ENCODE measurements at places on chromosomes 4 and X.

GRCh38 chr4:181968371-181968770, 274.8 kb upstream of the TENM3 start:
- DNase-seq = no peak

DNA sequence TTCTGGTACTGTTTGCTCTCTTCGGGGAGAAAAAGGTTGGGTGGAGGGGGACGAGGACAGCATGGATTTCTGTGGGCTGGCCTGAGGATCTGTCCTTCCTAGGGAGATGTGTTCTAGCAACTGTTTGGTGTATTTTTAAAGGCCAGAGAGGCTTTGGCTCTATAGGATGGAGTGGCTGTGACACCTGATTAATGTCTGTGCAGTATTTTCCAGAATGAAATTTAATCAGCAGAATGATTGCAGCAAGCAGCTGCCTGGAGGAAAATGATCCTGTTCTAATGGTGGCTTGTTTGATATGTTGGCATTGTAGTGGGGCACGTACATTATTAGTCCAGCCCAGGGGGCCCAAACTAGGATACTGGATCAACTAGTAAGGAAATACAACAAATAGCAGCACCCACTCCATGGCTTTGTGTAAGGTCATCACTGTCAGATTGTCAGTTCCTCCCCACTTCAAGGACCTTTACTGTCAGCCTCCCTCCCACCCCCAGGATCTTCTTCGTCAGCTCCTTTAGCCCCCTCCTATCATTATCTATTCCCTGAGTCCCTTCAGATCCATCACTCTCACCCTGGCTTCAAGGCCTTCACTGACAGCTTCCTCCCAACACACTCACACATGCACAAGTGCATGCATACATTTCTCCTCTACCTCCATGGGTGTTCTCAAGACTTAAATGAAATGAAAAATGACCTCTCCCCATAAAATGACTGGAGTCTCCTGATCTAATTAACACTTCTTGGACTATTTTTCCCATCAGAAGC, 10.4 kb upstream of the TMEM255A start:
- DNase-seq = no peak

DNA sequence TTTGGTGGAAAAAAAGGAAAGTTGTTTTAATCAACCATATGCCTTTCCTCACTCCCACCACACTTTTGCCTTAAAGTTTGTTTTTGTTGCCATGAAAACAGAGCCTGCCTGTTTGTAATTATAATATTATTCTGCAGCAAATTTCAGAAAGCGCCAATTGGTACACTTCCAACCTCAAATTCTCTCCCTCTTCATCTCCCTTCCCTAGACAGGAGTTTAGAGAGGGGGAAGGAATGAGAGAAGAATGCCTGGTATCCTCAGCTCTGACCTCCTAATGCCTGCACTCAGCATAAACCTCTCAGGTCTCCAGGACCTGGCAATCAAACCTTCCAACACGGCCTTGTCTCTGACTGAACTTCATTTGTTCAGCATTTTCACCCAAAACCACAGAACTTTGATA, 138.4 kb upstream of the HCCS start:
- DNase-seq = no peak

DNA sequence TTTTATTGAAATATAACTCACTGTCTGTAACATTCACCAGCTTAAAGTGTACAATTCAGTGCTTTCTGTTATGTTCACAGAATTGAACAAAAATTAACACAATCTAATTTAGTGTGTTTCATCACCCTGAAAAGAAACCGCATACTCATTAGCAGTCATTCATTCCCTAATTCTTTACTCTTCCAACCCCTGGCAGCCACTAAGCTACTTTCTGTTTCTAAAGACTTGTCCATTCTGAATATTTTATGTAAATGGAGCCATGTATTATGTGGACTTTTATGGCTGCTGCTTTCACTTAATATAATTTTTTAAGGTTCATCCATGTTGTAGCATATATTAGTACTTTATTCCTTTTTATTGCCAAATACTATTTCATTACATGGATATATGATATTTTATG, 94.7 kb upstream of the ATP8A1 start:
- DNase-seq = no peak

GRCh38 chr4:41822325-41822724, 73.8 kb upstream of the PHOX2B start:
- no peak for DNase-seq

GRCh38 chrX:119721487-119721886, 28.5 kb upstream of the SEPTIN6 start:
- DNase-seq = no peak

GRCh38 chrX:56726605-56727004, 2.4 kb upstream of the NBDY start:
- no peak for DNase-seq

DNA sequence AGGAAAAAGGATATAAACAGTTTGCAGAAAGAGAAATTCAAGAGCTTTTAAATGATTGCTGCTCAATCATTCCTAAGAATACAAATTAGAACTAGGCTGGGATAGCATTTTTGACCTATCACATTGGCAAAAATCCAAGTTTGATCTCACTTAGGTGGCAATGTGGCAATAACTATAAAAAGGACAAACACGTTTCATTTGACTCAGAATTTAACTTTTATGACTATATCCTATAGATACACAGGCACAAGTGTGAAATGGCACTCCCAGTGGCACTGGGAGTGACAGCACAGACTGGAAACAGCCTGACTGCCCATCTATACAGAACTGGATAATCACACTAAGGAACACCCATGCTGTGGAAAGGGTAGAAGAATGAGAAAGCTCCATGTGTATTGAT, 11.1 kb downstream of the CENPU start:
- no peak for DNase-seq

GRCh38 chr4:168883513-168883912, 126.5 kb downstream of the CBR4 start:
- DNase-seq = no peak

DNA sequence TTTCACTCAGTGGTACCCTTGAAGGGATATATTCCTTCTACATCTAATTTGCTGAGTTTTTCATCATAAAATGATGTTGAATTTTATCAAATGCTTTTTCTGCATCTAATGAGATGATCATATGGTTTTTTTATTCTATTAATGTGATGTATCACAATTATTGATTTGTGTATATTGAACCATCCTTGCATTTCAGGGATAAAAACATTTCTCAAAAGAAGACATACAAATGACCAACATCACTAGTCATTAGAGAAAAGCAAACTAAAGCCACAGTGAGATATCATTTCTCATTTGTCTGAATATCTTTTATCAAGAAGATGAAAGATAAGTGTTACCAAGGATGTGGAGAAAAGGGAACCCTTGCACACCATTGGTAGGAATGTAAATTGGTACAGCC, 65.7 kb upstream of the MXD4 start:
- DNase-seq = no peak

GRCh38 chr4:150211799-150212445, 133.7 kb downstream of the DCLK2 start:
- no peak for DNase-seq

GRCh38 chr4:3477750-3478430, 14.8 kb downstream of the DOK7 start:
- no peak for DNase-seq

DNA sequence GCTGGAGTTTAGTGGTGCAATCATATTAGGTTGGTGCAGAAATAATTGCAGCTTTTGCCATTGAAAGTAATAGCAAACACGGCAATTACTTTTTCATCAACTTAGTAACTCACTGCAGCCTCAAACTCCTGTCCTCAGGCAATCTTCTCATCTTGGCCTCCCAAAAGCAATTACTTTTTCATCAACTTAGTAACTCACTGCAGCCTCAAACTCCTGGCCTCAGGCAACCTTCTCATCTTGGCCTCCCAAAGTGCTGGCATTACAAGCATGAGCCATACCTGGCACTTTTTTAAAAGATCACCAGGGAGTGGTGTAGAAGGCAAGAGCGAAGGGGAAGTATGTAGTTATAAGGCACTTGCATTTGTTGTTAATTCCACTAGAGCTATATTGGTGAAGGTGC, 491.1 kb upstream of the ADGRL3 start:
- DNase-seq = no peak

GRCh38 chr4:140533951-140534480, 10.0 kb downstream of the ELMOD2 start:
- no peak for DNase-seq

- no peak for DNase-seq
These were observed 14.2 kb upstream of the OSTC start for GRCh38 chr4:108636246-108636645.

GRCh38 chr4:170088716-170089115, 1.0 kb downstream of the AADAT start:
- DNase-seq = no peak

DNA sequence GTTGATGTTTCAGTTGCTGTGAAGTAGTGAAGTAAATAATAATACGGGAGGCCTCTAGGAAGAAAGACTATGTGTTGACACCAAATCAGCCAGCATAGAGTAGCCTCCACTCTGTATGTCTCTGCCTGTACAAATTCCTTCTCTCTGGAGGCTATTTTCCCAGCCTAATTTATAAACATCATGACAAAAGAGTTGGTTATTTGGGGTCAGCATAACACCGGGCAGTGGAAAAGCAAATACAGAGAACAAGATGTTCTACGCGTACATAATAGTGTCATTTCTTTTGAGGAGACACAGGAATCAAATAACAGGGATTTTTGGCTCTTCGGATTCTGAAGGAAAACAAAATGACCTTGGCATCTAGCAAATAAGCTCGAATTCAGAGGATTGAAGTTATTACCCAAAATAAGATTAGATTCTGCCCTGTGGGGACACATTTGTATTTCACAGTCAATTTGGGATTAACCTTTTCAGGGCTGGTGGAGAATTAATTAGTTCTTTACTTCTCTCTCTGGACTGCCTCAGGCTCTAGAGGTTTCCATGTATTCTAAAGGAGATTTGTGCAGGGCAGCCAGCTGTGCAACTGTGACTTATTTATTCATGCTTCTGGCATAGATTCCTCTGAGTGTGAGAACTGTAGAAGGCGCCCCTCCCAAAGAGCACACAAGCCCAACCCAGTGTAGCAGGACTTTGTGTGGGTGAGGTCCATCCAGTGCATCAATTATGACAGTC, 14.1 kb upstream of the SYTL4 start:
- DNase-seq = no peak

DNA sequence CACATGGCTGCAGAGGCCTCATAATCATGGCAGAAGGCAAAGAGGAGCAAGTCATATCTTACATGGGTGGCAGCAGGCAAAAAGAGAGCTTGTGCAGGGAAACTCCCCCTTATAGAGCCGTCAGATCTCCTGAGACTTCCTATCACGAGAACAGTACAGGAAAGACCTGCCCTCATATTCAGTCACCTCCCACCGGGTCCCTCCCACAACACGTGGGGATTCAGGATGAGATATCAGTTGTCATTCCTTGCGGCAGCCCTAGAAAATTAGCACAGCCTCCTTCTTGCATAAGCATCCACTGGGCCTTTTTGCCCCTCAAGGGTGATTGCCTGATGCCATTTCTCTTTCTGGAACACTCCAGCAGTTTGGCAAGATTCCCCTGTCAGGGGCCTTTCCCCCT, 61.7 kb upstream of the STX18 start:
- no peak for DNase-seq

DNA sequence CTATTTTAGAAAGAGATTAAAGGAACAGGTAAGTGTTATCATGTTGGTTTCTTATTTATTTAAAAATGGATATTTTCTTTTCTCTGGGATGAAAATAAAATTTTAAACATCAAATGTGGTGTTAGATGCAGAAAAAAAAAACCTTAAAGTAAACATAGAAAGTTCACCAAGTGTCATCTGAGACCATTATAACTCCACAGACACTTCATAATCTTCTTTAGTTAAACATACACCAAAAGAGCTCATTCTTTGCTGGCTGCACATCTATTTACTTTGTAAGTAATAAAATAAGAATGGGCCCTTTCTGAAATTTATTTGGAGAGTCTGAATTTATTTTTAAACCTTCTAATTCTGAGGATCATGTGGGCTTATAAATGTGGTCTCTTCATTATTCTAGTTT, 460.7 kb upstream of the CTSO start:
- no peak for DNase-seq

GRCh38 chr4:2941138-2942036, 21.8 kb downstream of the NOP14 start:
- DNase-seq = no peak

All from stimulated activated CD4-positive, alpha-beta T cell treated with anti-CD3 and anti-CD28 coated beads, Interleukin-12 subunit alpha, Interleukin-12 subunit beta, amount 100 ng/mL, for 48 hours (primary cell).